ENCODE measurements at places on chromosomes 11 and 22.

- DNase-seq = no peak
Measured at GRCh38 chr11:73188301-73188700, 29.8 kb upstream of the P2RY2 start.

GRCh38 chr11:27795955-27796861, 96.0 kb upstream of the BDNF start:
- DNase-seq = no peak

DNA sequence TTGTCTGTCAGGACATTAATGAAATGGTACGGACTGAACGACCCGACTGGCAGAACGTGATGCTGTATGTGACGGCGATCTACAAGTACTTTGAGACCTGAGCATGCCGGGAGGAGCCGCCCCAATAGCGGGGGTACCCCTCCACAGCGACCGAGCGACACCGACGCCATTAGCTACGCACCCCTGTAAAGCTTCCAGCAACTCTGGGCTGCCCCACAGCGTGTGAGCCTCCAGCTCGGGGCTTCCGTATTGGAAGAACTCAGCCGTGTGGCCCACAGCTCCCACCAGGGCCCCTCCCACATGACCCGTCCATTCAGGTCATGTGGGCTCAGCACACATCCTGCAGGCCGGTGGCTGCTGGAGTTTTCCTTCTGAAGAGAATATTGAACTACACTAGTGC, 12.9 kb upstream of the ADORA2A start:
- DNase-seq = no peak

GRCh38 chr11:4482445-4482844, at the start of gene OR52K1:
TSS of gene OR52K1 (plus strand) at chr11:4482646. CDS start at chr11:4488901, 6,255 bp downstream.
- no peak for DNase-seq

DNA sequence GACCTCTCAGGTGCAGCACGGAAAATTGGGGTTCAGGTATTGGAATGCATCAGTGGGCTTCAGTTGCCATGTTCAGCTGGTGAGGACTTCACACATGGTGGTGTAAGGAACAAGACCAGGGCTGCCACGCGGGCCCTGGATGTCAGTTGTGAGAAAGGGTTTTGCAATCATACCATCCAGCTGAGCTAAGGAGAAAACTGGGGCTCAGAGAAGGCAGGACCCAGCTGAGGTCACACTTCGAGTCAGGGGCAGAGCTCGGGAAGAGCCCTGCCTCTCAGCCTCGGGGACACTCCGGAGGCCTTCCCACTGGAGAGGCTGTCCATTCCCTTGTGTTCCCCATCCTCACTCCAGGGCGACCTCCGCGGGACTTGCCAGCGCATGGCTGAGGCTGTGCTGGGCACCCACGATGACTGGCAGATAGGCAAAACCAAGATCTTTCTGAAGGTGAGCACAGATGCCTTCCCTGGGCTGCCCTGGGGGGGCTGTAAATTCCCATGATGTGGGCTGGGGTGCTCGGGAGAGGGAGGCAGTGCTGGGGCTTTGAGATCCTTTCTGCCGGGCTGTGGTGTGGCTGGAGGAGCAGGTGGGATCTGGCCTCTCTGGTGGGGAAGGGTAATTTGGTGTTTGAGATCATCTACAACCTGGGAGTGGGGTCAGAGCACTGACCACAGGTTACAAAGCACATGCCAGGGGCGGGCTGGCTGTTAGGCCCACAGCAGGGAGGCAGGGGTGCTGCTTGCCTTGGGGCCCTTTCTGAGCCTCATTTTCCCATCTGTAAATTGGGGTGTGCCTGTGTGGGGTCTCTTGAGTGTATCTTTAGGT, 47.2 kb downstream of the MYO7A start:
- DNase-seq = no peak

DNA sequence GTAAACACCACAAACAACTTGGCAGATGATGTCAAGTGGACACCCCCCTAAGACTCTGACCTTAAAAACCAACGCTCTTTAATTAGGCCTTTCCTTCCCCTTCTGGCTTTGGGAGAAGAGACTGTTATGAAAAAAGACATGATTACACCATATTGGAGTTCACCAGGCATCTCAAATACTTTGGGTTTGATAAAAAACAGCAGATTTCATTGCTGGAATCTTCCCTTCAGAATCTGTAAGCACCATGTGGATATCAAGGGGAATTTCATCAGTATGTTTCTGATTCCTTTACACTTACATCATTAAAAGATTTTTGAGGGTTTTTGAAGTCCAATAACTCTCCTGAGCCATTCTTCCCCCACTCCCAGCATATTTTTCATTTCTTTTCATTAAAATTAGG, 85.6 kb downstream of the KIRREL3 start:
- DNase-seq = peak; percentile 49

DNA sequence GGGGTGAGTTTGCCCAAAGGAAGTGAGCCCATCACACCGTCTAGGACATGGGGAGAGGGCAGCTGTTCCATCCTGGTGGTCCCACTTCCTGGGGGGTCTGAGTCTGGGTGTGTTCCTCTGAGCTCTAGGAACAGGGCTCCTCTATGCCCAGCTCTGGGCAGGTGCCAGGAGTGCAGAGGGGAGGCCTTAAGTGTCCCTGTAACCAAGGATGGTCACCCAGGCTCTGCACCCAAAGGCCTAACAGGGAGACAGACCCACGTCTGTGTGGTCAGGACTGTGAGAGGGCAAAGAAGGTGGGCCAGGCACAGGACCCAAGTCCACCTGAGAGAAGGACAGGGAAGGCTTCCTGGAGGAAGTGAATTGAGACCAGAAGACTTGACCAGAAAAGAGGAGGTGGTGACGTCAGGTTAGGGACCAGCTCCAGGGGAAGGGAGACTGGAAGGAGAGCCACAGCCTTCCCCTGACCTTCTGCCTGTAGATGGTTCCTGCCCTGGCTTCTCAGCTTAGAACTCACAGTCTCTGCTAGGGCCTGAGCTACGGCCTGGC, 11.3 kb upstream of the TCF20 start:
- DNase-seq = no peak

DNA sequence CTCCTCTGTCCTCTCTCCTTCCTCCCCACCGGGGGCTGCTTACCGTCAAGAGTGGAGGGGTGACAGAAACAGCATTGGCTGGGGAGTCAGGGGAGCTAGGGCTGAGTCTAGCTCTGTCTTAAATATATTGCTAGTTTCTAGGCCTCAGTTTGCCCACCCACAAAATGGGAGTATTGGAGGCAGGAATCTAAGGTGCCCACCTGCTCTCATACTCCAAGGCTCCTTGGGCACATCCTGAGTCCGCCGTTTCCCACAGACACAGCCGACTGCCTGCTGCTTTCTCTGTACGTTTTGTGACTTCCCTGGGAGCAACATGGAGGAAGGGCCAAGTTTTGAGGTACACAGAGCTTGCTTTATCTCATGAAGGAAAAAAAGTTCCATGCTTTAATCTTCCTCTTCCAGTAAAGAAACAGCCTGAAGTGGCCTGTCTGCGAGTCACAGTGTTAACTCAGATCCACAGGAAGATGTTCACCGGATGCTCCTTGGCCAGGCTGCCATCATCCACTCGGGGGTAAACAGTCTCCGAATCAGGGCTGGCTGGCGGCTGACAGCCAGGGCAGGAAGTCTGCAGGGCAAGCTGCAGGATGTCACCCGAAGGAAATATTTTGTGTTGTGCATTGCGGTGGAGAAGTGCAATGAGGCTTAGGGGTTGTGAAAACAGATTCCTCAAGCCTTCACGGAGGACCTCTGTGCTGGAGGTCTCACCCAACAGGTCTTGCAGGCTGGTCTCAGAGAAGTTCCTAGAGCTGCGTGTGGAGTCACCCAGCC, 11.0 kb upstream of the CERK start:
- no peak for DNase-seq

- DNase-seq = no peak
Measured at GRCh38 chr11:2747248-2748027, 47.6 kb upstream of the KCNQ1OT1 start.

DNA sequence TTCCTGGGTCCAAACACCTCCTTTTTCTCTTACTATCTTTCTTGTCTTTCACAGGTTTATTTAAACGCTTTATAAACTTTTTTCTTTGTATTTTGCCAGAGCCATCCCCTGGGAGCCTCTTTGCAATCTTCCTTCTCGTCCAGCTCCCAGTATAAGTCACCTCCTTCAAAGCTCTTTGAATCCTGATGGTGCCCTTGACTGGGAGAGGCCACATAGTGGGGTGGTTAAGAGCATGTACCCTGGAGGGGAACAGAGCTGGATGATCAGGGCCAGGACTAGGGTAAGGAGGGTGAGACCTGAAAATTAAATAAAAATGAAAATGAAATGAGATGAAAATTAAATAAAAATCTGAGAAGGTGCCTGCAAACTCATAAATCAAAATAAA, 155.0 kb downstream of the FBXO7 start:
- DNase-seq = no peak

DNA sequence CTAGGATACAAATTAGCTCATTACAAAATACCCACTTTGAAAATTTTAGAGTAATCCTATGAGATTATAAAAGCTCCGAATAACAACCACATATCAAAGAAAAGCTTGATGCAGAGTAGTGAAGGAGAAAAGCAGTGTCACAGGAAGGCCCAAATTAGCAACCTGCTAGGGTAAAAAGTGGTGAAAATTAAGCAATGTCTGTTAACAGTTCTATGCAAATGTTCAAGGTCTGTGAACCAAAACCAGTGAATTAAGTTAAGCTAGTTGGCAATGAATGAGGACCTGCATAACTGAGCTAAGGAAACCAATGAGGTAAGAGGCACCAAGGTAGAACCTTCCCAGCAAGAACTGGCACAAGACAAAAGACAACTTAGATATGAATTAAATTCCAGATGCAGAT, 29.6 kb downstream of the PRDM10 start:
- DNase-seq = no peak

- DNase-seq = no peak
Measured at GRCh38 chr11:59754859-59755700, at the start of gene STX3. TSS of gene STX3 (plus strand) at chr11:59755376. CDS start at chr11:59755606, 230 bp downstream.

DNA sequence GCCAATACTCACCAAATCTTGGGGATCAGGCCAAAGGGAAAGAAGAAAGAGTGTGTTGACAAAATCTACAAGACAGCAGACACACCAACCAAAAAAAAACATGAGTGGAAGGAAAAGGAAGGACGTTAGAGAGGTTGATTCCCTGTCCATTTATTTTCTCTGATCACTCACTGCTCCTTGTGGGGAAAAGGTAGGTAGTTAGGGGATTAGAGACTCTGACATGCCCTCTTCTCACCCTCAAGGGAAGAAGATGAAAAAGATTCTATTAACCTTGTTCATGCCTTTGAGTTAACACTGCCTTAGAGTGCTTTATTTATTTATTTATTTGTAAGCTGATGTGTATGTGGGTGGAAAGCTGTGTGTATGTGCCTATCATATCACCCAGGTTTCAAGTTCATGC, at the start of gene OR52H1:
Gene OR52H1 (minus strand): TSS at position 101 of the 400 bp plus-strand sequence. CDS start 3,035 bp downstream, outside the sequence.
- no peak for DNase-seq

DNA sequence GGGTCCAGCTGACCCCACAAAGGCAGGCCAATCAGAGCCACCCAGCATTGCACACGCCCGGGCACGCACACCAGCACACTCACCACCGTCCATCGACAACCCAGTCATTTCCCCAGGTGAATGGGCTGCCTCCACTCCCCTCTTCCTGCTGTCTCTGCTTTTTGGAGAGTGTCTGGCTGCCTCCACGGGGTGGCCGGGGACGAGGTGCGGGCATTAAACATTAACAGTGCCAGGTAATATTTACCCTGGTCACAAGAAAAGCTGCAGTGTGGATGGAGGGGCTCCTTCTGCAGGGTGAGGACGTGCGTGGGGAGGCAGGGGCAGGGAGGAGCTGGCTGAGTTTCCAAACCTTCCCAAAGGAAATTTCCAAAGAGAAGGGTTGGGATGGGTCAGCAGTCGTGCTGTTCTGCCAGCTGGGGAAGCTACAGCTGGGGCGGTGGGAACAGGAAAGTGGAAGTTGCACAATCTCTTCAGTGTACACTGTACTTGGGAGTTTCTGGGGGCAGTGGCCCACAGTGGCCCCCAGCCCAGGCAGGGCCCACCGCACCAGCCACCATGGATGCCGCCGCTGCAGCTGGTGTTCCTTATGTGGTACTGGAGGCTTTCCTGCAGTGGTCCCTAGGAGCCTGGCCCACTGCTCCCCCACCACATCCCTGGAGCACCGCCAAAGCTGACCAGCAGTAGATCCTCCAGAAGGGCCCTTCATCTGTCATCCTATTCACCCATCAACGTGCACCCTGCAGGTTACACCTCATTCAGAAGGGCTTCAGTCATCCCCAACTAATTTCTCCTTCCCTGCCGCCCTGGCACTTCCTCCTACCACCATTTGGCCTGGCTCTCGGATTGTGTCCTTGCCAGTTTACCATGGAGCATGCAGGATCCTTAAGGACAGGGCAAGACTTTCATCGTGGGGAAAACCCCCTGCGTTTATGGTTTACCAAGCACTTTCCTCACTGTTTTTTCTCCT, at the start of gene FXYD2:
Gene FXYD2 (minus strand): TSS at position 174 of the 967 bp plus-strand sequence. CDS start 66 bp downstream, at position 108.
- no peak for DNase-seq

DNA sequence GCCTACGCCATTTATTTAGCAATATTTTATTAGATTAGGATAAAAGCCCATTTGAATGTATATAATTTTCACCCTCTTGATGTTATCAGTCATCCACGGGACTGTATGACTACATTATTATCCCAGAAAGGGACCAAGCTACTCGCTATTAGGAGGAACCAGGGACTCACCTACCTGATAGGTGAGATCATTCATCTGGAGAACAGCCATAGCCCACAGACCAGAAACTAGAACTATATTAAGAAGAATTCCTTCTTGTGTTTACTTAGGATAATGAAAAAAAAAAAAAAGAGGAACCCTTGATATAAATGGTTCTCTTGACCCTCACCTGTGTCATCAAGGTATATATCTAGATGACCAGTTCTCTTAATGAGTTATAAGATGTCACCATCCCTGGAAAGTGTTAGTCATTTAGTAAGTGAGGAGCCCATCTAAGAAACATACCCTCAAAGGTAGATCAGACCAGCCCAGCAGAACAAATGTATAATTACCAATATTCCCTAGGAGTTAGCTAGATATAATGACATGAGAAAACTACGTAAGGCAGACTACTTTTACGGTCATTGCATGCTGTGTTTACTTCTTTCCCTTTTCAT, 8.0 kb downstream of the SIK3 start:
- DNase-seq = no peak

DNA sequence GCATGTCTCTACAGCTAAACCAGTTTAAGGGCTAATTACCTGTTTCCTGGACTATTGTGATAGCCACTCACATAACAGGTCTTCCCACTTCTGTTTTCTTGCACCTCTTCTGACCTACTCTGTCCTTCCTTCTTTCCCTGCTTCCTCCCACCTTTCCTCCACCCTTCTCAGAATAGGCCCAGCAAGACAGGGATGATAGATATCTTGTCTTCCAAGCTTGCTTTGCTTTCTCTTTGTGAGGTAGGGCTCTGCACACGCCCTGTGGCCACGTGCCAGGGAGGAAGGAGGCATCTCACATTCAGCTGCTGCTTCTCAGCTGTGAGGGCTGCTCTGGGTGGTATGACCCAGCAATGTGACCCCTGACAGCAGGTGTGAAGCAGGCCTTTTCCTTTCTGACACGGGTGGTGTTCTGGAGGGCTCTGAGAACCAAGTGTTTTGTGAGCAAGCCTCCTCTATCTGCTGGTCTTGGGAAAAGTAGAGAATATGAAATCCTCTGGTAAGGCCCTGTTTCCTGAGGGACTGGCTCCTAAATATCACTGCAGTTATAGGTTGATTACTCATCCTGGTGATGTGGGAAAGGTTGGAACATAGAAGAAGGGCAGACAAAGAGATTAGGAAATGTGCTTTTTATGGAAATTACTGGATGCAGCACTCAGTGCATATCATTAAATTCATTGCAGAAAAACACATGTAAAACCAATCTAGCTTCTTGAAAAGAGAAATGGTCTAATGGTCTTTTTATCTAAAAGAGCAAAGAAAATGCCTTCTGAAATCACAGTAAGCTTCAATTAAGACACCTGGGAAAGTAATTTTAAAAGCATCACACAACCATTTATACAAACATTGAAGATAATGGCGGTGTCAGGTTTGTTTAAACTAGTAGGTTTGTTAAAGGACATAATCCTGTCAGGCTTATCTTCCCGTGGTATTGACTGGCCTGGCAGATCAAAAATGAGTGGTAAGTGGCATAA, 8.5 kb downstream of the AMOTL1 start:
- DNase-seq = no peak

Measured in AG09319 (cell line).